ENCODE measurements at places on chromosomes 7 and 10.

GRCh38 chr7:26349005-26349915, 57.6 kb downstream of the SNX10 start:
- no peak for DNase-seq

- no peak for DNase-seq
These were observed 7.4 kb upstream of the ZMYND11 start for GRCh38 chr10:127612-128432.

- DNase-seq = no peak
These were observed 35.8 kb downstream of the GBX1 start for GRCh38 chr7:151131592-151132293.

- no peak for DNase-seq
These were observed 7.5 kb upstream of the TECTB start for GRCh38 chr10:112275512-112276245.

- no peak for DNase-seq
These were observed 101.6 kb downstream of the PDGFA start for GRCh38 chr7:417973-418601.

DNA sequence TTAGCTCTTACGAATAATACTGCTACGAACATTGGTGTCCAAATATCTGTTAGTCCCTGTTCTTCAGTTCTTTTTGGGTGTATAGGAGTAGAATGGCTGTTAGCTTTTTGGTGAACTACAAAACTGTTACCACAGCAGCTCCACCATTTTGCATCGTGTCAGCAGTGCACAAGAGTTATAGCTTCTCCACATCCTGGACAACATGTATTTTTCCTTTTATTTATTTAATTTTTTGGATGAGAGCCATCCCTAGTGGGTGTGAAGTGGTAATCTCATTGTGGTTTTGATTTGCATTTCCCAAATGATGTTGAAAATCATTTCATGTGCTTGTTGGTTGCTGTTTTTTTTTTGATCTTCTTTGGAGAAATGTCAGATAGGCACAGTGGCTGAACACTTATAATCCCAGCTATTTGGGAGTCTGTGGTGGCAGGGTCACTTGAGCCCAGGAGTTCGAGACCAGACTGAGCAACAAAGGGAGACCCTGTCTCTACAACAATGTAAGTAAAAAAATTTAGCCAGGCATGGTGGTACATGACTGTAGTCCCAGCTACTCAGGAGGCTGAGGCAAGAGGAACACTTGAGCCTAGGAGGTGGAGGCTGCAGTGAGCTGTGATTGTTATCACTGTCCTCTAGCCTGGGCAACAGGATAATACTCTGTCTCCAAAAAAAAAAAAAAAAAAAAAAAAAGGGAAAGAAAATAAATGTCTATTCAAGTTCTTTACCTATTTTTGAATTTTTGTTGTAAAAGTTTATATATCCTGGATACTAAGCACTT, 31.7 kb downstream of the TRIM24 start:
- no peak for DNase-seq

Data from immature natural killer cell (primary cell).